ENCODE measurements at places on chromosomes 4 and X.
A peak's percentile ranks its signal among the peaks of the same experiment; 100 is the strongest.

DNA sequence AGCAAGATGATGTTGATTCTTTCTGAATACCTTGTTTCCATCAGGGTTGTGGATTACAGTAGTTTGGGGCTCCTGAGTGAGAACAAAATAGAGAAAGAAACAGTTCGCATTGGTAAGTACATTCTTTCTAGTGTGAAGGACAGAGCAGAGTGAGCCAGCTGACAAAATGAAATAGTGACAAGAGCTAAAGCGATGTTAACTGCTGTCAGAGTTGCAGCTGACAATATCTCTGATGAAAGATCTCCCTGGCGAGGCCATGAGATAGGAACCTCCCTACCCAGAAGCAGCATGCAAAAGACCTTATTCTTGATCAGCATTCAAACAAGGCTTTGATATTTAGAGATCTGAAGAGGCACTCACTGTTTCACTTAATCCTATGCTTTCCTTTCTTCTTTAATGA is 258.6 kb downstream of the CAMK2D start:
- DNase-seq, result no peak

DNA sequence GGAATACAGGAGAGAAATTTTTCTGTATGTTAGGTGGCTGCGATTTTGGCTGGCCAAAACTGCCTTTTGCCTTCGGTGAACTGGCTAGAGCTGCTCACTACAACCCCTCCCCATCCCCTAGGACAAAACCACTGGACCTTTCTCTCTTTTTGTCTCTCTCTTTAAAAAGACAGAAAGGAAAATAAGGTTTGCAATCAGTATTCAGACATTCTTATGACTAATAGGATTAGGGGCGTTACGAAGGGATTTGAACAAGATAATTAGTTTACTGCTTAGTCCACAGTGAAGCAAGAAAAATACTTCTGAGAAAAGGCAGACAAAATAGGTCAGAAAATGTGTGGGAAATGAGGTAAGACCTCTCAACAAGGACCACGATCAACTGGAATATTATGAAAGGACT is 180.4 kb downstream of the SLIT2 start:
- no peak for DNase-seq

GRCh38 chr4:79575709-79576428 is 167.8 kb upstream of the GK2 start:
- no peak for DNase-seq

- no peak for DNase-seq
Observed at GRCh38 chrX:67613996-67614395, 70.2 kb downstream of the AR start.

DNA sequence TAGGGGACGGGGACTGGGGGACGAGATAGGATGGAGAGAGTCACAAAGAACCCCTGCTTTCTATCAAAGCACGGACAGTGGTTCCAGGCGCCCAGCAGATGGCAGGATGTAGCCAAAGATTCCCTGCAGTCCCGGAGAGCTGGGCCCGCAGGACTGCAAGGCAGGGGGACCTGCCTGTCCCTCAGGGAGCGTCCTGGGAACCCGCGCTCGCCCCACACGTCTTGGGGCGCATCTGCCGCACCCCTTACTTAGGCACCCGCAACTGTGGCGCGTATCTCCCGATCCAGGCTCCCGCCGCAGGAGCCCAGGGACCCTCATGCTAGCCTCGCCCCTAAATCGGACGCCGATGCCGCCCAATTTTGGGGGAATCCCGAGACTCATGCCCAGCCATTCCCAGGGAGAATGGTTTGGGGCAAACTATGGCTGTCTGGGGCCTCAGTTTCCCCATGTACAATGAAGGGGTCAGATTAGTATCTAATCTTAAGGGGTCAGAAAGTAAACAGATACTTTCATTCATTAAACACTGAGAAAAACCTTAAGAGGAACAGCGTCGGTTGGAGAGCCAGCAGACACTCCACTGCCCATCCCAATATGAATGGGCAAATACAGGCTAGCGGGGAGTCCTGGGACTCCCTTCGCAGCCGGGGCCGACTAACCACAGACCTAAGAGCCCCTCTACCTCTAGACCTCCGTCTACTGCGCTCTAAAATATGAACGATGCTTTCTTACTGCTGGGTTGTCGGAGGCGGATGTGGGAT is 581 bp upstream of the STK32B start:
- peak; percentile 27 for DNase-seq

DNA sequence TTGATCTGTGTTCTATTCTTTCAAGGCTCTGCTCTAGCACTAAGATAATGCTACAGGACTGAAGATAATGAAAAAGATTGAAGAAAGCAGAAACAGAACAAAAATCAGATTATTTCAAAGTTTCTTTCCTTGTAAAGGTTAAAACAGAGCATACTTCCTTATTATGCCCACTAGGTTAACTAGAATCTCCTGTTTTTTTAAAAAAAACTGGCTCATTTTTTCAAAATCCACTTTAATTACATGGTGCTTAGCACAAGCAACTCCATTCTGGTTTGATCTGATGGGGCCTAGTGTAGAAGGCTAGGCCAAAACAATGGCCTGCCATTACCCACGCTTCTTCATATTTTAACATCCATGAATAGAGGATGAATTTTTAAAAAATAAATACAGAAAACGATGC is 1.2 kb upstream of the UBA6 start:
- no peak for DNase-seq

- DNase-seq, result no peak
Observed at GRCh38 chrX:81238166-81238565, 36.3 kb downstream of the SH3BGRL start.

DNA sequence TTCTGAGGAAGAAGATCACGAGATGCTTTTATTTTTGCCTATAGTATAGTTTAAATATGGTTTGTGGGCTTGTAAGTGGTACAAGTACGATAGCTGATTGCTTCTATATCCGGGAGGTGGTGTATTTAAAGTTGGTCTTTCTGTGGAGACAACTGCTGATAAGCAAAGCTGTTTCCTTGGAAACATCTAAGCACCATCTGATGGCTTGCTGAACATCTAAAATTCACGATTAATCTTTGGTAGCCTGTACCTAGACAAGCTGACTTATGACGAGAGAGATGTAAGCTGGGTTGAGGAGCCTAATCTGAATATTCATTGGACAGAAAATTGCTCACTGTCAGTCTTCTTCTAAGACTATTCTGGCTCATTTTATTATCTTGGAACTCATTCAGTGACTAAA is 74.6 kb upstream of the NWD2 start:
- DNase-seq, result no peak

DNA sequence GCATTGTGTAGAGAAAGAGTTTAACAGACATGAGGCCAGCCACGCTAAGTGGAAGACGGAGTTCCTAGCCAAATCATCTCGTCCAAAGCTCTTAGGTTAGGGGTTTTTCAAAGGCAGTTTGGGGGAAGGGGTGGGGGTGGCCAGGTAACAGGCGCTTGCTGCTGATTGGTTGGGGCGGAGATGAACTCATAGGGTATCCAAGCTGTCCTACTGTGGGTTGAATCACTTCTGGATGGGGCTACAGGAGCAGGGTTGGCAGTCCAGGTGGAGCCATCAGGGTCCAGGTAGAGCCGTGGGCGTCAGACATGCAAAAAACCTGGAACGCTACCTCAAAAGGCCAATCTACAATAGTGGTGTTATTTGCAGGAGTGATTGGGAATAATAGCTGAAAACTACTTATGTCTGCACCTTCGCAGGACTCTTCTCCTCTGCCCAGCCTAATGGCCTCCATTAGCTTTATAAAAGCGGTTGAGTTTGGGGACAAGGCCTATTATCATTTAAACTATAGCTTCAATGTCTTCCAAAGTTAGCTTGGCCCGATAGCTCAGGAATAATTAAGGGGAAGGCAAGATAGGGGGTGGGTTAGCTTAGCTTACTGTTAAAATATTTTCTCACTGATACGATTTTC is 579.6 kb downstream of the NLGN4X start:
- no peak for DNase-seq

- no peak for DNase-seq
Observed at GRCh38 chr4:85681221-85681657, 206.3 kb downstream of the ARHGAP24 start.

GRCh38 chrX:39753293-39753996 is 344.3 kb downstream of the BCOR start:
- DNase-seq, result peak; percentile 46

DNA sequence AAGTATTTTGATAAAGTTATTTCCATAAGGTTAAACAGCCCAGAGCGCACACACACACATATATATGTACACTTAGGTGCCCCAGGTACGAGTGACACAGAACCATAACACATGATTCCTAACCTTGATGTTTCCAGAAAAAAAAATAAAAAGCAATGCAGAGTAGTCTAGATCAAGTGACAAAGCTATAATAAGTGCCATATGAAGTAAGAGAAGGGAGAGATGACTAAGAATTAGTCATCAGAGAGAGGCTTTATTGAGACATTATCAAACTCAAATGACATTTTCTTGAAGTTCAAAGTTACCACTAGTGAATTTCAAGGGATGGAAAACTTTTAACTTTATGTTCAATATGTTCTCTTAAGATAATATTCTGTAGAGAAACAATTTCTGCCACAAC is 215.0 kb downstream of the HTR2C start:
- DNase-seq, result no peak

DNA sequence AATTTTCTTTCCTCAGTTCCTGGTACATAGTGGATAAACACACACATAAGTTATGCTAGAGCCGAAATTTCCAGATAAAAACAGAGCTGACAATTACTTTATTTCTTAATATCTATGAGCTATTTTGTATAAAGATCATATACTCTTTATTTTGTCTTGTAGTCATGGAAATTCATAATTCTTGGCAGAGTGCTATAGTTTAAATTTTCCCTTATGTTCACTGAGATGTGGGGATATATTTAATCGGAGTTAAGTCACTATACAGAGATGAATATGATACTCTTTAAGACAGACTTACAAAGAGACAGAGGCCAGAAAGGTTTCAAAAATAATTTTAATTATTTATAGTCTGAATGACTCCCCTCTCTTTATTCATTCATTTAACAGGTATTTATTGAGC is 89.7 kb downstream of the PPEF1 start:
- no peak for DNase-seq

GRCh38 chr4:158484173-158484885 is 37.4 kb upstream of the RXFP1 start:
- DNase-seq, result no peak

- no peak for DNase-seq
Observed at GRCh38 chr4:17475481-17475880, 36.4 kb downstream of the QDPR start.

DNA sequence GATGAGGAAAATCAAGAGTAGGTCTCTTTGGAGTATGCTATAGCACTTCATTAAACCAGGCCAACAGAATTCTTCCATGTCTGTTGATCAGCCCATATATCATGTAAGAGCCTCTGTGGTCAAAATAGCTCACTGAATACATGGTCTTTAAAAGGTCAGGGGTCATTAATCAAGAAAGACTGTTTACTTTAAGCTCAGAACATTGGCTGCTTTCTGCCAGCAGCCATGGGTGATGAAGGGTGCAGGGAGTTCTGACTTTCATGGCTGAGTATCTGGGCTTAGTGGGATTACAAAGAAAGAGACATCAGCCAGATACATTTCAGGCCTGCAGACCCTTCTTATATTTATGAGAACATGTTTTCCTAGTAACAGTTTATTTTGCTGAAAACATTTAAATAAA is 7.1 kb upstream of the C4orf54 start:
- no peak for DNase-seq

DNA sequence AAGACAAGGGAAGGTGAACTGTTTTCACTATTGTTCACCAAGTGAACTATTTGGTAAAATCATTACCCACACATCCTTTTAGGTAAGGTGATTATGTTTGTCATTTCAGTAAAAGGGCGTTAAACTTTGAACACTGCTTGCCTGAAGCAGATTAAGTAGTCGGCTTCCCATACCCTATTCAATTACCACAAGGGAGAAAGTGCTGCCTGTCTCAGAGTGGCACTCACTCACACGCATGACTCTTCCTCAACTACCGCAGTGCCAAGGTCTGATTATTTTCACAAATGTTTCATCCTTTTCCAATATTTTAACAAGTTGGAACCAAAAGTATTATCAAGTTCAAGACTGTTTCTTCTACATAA is 11.0 kb downstream of the VEGFC start:
- DNase-seq, result no peak

- DNase-seq, result no peak
Observed at GRCh38 chr4:38860788-38861424, 4.3 kb upstream of the TLR6 start.

- DNase-seq, result no peak
Observed at GRCh38 chrX:39877905-39878304, 219.9 kb downstream of the BCOR start.

GRCh38 chr4:74996996-74997395 is 64.1 kb downstream of the PARM1 start:
- no peak for DNase-seq

GRCh38 chr4:89422441-89422990 is 114.9 kb upstream of the GPRIN3 start:
- DNase-seq, result no peak

- no peak for DNase-seq
Observed at GRCh38 chrX:154650221-154650510, 3.2 kb downstream of the CTAG2 start.

GRCh38 chr4:37645736-37646135 is 40.4 kb downstream of the RELL1 start:
- DNase-seq, result no peak

GRCh38 chrX:71128915-71129765 is 10.7 kb downstream of the MED12 start:
- DNase-seq, result peak; percentile 18

DNA sequence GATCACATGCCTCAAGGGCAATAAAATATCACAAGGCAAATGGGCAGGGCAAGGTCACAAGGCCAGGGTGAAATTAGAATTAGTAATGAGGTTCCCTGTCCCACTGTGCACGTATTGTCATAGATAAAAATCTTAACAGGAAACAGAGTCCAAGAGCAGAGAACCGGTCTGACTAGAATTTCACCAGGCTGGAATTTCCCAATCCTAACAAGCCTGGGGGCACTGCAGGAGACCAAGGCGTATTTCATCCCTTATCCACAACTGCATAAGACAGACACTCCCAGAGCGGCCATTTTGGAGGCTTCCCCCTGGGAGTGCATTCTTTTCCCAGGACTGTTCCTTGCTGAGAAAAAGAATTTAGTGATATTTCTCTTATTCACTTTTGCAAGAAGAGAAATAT is 25.9 kb upstream of the PRDM5 start:
- DNase-seq, result no peak

GRCh38 chr4:4268776-4269175 is 20.8 kb upstream of the TMEM128 start:
- DNase-seq, result no peak

DNA sequence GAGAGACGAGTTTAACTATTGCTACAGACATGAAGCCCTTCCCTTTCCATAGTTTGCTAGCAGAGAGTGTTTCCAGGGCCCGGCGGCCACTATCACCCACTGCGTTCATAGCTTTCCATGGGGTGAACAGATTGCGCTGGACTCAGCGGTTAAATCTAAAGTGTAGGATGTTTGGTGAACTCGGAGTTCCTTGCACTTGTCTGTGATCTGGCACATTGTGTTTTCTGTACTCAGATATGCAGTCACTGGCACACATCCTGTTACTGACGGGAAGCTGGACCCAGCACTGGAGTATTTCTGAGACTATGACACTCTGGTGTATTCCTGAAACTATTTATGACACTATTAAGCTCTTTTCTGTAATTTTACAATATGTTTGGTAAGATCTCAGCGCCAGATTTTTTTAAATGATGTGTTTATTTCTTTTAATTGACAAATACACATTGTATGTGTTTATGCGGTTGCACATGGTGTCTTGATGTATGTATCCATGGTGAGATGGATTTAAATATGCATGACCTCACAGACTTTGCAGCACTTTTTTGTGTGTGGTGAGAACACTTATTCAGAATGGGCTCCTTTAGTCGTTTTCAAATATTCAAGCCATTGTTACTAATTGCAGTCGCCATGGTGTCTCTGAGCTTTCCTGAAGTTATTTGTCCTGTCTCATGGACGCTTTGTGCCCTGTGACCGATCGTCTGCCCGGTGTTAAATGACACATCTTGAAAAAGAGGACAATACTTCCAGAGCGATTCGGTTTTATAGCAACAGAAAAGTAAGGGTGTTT is 14.1 kb downstream of the CD99 start:
- DNase-seq, result no peak

Data from NCI-H2171 treated with DMSO at 0.1 percent for 48 hours (cell line).